Activated T-cell treated with anti-CD3 and anti-CD28 coated beads, Interleukin-2, amount 50 U/mL, for 24 hours (primary cell): ENCODE measurements at places on chromosomes 4 and X.

- no peaks in the 10 kb centered on the region for H3K36me3 ChIP-seq
- H3K4me1 ChIP-seq = no peaks in the 10 kb centered on the region
- no peak for DNase-seq
- no peaks in the 10 kb centered on the region for H3K27me3 ChIP-seq
- H3K4me3 ChIP-seq = no peak overlapping the region
Observed at GRCh38 chr4:159776961-159777360, 674.1 kb downstream of the RAPGEF2 start.

DNA sequence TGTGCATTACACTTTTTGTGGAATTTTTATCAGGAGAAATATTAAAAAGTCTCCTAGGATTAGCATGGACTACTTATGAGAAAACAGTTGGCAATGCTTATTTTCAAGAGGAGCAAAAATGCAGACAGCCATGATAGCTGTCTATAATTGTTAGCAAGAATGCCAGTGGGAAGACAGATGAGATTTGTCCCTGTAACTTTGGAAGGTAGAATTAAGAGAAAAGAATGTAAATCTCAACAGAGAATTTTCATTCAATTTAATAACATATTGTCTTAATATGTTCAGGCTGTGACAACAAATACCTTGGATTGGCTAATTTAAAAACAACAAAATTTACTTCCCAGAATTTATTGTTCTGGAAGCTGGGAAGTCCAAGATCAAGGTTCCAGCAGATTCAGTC, 349.2 kb downstream of the IQCM start:
- no peak overlapping the region for H3K4me3 ChIP-seq
- H3K36me3 ChIP-seq = no peaks in the 10 kb centered on the region
- no peak for DNase-seq
- no peak overlapping the region for H3K27ac ChIP-seq
- no peaks in the 10 kb centered on the region for H3K27me3 ChIP-seq

DNA sequence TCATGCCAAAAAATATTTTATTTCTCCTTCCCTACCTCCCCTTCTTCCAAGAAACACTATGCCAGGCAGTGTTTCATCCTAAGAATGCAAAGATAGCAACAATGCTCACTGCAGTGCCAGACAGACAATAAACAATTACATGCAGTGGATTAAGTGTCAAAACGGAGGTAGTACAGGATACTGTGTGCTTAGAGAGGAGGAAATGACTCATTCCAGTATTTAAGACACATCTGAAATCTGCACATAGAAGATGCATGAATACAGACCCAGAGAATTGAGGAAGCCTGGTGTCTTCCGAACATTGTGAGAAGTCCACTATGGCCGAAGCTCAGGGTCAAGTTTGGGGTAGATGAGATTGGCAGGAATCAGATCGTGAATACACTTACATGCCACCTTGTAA, 326.4 kb downstream of the PPP3CA start:
- peak overlapping the region; percentile 61 for H3K27ac ChIP-seq
- DNase-seq = no peak
- H3K4me3 ChIP-seq = no peak overlapping the region
- H3K27me3 ChIP-seq = peaks cover 1% of the 10 kb centered on the region
- H3K4me1 ChIP-seq = peaks cover 65% of the 10 kb centered on the region

GRCh38 chr4:155164718-155165117, 43.7 kb upstream of the NPY2R start:
- H3K27ac ChIP-seq = no peak overlapping the region
- no peak overlapping the region for H3K4me3 ChIP-seq
- no peaks in the 10 kb centered on the region for H3K36me3 ChIP-seq
- H3K4me1 ChIP-seq = no peaks in the 10 kb centered on the region

GRCh38 chr4:109910256-109910655, 2.4 kb upstream of the EGF start:
- H3K36me3 ChIP-seq = no peaks in the 10 kb centered on the region
- H3K4me1 ChIP-seq = peaks cover 2% of the 10 kb centered on the region
- no peak for DNase-seq
- H3K4me3 ChIP-seq = no peak overlapping the region
- no peak overlapping the region for H3K27ac ChIP-seq

DNA sequence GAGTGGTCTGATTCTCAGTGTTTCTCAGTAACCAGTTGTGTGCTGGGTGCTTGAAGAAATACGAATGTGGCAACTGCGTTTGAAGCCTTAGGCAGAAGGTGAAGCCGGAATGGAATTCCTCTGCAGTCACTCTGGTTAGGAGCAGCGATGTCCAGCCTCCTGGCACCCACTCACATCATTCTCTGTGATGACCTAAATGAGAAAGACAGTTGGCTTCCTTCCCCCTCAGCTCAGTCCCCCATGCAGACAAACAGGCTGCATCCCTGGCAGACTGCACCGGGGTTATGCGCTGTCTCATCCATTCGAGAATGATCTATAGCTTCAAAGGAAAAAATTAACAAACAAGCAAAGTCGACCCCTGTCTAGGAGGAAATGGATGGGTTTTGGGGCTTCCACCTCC, 170.1 kb upstream of the SCML1 start:
- H3K27me3 ChIP-seq = peaks cover 12% of the 10 kb centered on the region
- H3K4me3 ChIP-seq = no peak overlapping the region
- no peak for DNase-seq
- H3K4me1 ChIP-seq = peaks cover 12% of the 10 kb centered on the region
